Activated T-helper 9 cell treated with anti-CD3 and anti-CD28 coated beads, Interleukin-2, amount 50 U/mL, for 16 hours (primary cell): ENCODE measurements at places on chromosomes 13 and 19.

GRCh38 chr19:28607066-28607583 is 605.8 kb downstream of the UQCRFS1 start:
- no peak for DNase-seq

DNA sequence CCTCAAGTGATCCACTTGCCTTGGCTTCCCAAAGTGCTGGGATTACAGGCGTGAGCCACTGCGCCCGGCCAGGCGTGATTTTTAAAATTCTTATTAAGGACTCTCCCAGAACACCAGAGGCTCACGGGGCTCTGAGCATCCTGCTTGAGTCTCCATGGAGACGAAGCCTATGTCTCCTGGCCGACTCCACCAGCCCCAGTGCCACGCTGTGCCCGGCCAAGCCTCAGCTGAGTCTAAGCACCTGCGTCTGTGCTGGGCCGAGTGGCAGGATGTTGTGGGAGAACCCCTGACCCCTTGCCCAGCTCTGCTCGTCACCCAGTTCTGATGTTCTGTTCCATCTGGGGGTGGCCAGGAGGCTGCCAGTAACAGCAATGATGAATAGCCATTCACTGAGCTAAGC is 3.9 kb upstream of the CELF5 start:
- DNase-seq, result no peak

GRCh38 chr19:52176574-52176973 is 5.2 kb upstream of the ZNF836 start:
- DNase-seq, result no peak

DNA sequence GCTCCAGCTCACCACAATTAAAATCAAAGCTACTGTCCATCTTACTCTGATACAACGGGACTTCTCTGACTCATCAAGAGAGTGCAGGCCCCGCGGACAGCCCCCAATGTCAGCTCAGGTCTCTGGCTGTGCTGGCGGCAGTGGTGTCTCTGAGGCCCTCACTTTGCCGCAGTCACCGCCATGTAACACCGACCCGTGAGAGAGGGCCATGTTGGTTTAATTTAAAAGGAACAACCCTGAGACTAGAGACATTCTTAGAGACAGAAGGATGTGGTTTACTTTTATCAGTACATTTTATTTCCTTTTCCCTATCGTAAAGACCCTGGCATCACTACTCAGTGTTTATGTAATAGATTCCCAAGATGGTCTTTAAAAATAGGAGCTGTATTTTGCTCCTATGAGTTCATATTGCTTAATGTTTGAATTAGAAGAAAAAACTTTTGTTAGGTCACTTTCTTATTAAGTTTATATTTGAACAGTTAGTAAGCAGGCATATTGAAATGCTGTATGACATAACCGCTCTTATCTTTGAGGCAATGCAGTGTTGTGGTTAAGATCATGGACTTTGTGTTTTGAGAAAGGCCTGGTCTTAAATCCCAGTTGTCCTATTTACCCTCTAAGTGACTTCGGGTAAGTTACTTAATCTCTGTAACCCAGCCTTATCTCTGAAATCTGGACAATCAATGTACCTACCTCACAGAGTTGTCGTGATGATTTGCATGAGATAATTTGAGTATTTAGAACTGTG is 23.4 kb downstream of the DGKH start:
- DNase-seq, result no peak

DNA sequence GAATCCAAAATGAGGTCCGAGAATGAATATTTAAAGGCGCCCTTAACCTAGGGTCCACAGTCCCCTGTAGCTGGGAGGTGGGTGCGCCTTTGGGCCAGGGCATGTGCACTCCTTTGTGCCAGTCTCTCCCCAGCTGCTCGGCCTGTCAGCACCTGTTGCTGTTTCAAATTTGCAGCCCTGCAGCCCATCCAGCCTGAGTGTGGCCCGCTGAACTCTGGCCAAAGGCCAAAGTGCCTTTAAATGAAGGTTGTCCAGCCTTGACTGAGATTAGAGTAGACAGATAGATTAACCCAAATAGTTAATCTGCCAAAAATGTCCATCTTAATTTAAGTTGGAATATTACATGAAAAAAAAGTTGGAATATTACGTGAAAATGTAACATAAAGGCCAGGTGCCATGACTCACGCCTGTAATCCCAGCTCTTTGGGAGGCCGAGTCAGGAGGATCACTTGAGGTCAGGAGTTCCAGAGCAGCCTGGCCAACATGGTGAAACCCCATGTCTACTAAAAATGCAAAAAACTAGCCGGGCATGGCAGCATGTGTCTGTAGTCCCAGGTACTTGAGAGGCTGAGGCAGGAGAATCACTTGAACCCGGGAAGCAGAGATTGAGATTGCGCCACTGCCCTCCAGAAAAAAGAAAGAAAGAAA is 25.3 kb downstream of the TPT1 start:
- no peak for DNase-seq

DNA sequence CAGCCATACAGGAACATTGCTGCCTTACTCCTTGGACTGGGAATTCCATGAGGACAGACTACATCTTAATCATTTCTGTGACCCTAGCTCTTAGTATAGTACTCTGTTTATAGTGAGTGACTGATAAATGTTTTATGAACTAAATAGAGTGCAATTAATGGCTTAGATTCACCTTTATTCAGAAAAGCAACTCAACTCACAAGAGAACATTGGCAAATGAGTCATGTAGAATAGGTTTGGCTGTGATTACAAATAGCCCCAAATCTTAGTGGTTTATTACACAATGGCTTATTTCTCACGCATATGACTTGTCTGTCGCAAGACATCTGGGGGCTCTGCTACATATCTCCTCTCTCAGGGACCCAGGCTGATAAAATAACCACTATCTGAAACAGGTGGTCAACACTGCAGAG is 121.6 kb upstream of the KL start:
- DNase-seq, result no peak

DNA sequence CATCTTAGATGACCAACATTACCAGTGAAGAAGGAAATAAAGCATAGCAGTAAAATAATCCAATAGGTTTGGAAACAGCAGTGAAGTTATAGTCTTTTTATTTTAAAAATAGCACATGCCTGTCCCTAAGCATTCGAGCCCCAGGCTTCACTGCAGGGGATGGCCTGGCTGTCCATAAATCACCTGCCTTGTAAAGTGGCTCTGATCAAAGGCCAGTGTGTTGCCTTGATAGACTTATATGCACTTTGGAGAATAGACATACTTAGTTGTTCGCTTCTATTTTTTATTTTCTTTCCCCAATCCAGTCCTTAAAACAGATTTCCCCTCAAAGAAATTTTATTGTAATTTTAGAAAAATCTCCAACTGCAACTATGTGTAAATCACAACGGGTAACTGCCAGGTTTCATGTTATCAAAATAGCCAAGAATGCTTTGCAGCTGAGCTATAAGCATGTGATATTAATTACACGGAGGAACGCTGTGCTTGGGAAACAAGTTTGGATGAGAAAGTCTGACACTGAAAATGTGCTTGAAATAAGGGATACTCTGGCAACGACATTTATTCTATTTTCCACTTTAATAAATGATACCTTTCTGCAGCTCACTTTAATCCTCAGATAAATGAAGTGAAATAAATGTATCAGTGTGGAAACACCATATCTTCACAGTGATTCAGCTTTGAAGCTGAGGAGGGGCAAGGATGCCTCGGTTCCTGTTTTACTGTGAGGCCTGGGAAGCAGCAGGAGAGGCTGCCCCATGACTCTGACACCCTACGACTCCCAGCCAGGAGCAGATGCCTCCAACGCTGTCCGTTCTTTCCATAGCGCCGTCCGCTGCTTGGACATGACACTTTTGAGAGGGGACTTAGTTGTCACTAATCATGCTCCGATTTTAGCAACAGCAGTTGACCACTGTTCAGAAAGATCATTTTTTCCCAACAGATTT is 5.5 kb upstream of the METTL21C start:
- no peak for DNase-seq

DNA sequence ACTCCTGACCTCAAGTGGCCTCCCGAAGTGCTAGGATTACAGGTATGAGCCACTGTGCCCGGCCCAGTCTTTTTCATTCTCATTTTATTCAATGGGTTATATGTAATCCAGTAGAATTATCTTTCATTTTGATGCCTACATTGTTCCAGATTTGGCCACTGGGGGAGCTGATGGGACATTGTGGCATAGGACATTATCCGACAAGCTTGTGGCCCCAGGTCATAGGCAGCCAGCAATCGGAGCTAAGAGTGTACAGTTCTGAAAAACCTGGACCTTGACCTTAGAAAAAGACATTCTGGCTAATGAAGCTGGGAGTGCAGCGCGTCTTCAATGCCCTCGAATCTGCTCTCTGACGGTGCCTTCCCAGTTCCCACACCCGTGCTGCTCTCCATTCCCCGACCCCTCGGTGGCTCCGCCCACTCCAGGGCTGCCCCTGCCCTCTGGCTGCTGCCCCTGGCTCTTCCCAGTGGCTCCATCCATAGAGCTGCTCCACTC is 108.7 kb downstream of the TEX29 start:
- no peak for DNase-seq

- no peak for DNase-seq
These were observed 19.4 kb downstream of the CYP4F22 start for GRCh38 chr19:15527705-15528104.

GRCh38 chr19:13255041-13255718 is 105.0 kb downstream of the IER2 start:
- no peak for DNase-seq

GRCh38 chr13:86920961-86921360 is 750.2 kb upstream of the SLITRK5 start:
- no peak for DNase-seq

DNA sequence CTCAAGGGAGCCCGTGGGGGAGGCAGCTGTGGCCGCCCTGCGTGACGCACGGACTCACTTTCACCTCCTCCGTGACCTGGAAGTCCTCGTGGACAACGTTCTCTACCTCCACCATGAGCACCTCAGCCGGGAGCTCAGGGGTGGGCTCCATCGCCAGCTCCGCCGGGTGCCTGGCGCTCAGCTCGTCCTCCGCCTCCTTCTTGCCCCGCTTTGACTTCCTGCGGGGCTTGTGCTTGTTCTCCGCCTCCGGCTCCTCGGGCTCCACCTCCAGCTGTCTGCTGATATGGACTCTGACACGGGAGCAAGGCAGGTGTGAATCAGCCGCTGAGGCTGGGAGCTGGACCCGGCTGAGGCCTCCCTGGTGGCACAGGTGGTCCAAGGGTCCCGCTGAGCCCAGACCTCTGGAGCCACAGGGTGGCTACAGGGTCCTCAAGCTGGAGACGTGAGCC is 8.2 kb downstream of the LONP1 start:
- DNase-seq, result no peak

DNA sequence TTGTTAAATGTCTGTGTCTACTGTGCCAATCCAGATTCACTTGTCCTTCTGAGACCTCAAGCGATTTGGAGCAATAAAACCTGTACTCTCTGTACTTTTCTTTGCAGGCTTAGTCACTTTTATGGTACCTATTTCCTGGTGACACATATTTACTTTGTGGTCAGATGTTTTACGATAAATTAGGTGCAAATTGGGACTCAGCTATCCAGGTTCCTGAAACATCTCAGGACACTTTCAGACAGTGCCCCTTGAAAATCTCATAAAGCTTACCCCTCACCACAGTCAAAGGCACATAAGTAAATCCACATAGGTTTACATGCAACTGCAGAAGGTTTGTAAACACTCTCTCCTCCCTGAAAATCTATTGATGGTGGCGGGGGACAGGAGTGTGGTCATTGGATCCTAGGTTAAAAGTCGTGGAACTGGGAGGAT is 438.8 kb downstream of the EFNB2 start:
- DNase-seq, result no peak

- DNase-seq, result no peak
These were observed 16.5 kb upstream of the ATP8B3 start for GRCh38 chr19:1828279-1829238.

DNA sequence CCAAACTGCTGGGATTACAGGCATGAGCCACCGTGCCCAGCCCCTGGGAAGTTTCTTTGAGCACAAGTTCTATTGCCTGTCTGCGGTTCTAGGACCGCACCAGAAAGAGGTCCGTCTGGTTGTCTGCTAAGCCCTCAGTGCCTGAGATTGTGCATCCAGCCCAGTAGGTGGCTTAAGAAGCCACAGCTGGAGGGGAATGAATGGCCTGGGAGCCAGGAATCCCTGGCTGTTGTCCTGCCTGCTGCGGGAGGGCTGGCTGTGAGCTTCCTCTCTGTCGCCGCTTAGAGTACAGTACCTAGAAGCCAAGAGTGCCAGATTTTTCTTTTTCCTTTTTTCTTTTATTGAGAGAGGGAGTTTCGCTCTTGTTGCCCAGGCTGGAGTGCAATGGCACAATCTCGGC is 4.2 kb upstream of the TYK2 start:
- DNase-seq, result no peak

DNA sequence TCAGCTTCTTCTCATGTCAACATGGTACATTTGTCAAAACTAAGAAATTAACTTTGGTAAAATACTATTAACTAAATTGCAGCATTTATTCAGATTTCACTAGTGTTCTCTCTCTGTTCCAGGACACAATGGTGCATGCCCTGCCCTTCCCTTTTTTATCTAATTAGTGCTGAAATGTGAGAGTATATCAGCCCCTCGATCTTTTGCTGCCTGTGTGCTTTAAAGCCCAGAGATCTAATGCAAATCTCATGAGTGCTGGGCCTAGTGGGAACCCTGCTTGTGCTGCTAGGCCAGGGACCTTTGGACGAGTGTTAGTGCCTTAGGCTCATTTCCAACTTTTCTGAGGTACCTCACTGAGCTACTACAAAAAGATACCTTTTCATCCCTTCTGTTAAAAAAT is 221.1 kb upstream of the EDNRB start:
- no peak for DNase-seq

GRCh38 chr19:17127671-17128070 is 52.1 kb downstream of the MYO9B start:
- no peak for DNase-seq

GRCh38 chr13:29676941-29677452 is 81.5 kb upstream of the SLC7A1 start:
- no peak for DNase-seq

- no peak for DNase-seq
These were observed 311.3 kb downstream of the DLEU7 start for GRCh38 chr13:50531917-50532899.

GRCh38 chr19:4122480-4122879 is 1.4 kb downstream of the MAP2K2 start:
- no peak for DNase-seq
